ENCODE measurements at places on chromosomes 16 and 17.

- no peak for DNase-seq
Observed at GRCh38 chr17:75836605-75837004, 7.6 kb downstream of the UNC13D start.

- DNase-seq: peak; percentile 54
Observed at GRCh38 chr16:19808061-19808641, 76.5 kb downstream of the GPRC5B start.

DNA sequence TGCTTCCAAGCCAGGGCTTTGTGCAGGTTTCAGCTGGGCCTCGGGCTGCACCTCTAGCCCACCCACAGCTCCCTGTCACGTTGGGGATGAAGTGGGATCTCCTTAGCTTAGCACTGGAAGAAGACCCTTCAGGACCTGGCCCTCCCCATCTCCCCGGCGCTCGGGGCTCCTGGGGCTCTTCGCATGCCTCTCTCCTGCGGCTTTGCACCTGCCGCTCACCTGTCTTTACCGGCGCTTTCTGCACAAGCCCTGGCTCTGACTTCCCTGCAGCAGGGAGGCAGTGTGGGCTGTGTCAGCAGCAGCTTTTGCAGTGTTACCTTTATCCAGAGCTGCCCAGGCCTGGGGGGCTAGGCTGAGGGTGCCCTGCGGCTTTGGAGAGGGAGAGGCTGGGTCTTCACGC is 52.3 kb downstream of the NT5M start:
- DNase-seq: no peak

DNA sequence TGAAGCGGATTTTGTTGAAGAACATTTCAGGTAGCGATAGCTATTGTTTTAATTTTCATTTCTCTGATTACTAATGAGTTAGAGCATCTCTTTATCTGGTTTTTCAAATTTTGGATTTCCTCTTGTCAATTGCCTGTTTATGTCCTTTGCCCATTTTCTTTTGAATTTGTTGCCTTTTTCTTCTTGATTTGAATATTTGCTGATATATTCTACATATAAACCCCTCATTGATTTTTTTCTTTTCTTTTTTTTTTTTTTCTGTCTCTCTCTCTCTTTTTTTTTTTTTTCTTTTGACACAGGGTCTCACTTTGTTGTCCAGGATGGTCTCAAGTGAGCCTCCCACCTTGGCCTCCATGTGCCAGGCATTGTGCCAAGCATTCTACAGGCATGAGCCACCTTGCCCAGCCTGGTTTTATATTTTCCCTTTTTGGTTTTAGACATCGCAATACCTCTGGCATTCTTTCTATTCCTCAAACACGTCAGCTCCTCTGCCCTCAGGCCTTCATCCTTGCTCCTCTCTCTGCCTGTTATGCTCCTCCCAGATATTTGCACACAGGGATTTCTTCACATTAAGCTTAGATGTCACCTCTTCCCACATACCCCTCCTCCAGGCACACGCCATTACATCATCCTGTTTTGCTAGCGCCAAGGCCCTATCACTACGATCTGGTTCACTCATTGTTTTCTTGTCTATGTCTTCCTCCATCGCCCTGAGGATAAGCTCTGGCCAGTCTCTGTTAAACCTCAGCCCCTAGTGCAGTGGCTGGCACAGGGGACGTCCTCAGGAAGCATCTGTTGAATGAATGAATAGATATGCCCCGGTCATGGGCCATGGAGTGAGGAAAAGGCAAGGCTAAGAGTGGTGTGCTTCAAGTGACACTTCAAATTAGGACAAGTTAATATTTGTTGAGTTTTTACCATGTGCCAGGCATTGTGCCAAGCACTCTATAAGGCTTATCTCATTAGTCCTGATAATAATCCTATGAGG is 8.6 kb downstream of the SARM1 start:
- DNase-seq: peak; percentile 78

DNA sequence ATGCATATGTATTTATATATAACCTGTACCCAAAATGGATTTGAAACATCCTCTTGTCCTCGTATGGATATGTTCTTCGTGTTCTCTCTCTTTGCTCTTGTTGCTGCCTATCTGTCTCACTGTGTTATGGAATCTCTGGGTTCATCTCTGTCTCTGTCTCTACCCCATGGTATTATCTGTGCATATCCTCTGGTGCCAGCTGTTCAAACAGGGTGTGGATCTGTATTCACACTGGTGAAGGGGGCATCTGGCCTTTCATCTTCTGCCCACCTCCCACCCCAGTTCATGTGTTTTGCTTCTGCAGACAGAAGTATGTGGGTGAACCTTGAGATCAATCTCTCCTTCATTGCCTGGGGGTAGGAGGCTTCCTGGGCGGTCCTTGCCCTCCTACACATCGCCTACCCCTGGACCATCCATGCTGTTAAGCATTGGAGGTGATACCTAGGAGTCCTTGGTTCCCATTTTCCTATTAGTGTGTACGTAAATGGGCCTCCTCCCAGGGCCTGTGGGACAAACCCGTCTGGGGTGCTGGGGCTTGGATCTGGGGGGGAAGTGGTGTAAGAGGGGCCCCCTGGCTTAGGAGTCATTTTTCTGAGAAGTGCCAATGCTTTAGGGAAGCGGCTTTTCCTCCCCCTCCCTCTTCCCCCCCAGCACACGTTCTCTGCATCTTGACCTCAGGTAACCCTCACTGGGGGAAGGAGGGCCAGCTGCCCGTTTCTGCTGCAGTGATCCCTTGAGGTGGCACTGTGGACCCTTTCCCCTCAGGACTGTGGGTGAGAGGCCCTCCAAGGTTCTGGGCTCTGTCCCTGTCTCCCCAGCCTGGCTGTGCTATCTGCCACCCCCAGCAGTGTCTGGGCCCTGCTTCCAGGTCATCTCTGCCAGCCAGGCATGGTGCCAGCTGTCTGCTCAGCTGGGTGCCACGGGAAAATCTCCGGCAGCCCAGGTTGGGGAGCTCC is 21.1 kb downstream of the RARA start:
- no peak for DNase-seq

- no peak for DNase-seq
Observed at GRCh38 chr17:68592682-68593641, 8.2 kb downstream of the FAM20A start.

All from iris pigment epithelial cell (primary cell).